ENCODE measurements at places on chromosomes 5 and 9. TPM values are rescaled to one million over a fixed set of nuclear protein-coding genes. Genes with fewer than 3 reads are reported as not detected.

The ANKRD34B gene
- not detected for total RNA-seq

The ZNF79 gene
- total RNA-seq: 10.7 TPM

The KIAA0825 gene
- total RNA-seq: 25.5 TPM

The ARSI gene
- 16.8 TPM for total RNA-seq

The PCDHGC3 gene
- 62.8 TPM for total RNA-seq

DNA sequence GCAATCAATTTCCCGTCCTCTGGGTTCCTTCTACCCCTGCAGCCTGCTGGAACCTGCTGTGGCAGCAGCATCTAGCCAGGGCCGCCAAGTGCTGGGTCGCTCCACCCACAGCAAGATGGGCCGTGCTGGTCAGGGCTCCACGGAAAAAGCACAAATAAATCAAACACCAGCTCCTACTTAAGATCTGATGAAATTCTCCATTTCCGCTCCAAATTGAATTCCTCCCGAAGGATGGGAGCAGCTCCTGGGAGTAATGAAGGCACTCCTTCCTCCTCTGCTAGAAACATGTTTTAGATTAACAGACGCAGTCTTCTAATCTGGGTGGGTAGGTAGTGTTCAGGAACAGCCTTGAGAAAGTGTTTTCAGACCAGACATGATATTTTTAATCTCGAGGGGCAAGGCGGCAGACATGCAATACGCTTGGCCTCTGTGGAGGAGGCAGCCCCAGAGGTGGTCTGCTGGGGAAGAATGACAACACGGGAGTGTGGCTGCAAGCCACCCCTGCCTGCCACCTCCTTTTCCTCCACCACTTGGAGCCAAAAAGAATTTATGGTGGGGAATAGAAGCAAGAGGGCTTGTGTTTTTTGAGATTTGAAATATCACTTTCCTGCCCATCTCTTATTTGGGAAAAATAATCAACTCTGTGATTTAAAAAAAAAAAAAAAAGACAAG lies 194.1 kb downstream of the AOPEP start:
- DNase-seq: no peak

DNA sequence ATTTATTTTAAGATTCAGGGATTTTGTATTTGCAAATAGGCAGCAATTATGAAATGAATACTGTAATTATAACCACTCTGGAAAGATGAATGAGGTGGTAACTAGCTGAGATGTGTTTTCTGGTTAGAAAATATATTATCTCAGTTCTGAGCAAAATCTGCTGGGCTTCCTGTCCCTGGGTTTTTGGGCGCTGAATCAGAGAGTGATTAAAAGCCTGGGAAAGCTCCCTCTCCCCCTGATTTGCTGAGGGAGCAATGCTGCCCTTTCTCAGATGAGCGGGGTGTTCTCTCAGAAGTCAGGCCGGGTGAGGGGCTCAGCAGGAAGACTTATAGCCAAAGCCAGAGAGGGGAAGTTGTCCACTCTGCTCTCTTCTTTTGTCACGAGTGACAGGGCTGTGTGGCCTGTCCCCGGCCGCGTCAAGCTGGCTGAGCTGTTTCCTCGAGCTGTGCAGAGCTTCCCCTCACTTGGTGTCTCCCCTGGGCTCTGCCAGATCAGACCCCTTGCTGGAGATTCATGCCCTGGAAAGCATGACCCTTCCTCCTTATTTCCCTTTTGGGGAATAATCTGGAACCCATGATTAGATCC lies 39.8 kb upstream of the PITX1 start:
- DNase-seq: no peak

- DNase-seq: no peak
Observed at GRCh38 chr5:219460-219863, 1.3 kb downstream of the SDHA start.

- DNase-seq: no peak
Observed at GRCh38 chr5:115467628-115468027, 76.9 kb downstream of the FEM1C start.

GRCh38 chr5:36198281-36198680 lies 43.4 kb downstream of the NADK2 start:
- no peak for DNase-seq

DNA sequence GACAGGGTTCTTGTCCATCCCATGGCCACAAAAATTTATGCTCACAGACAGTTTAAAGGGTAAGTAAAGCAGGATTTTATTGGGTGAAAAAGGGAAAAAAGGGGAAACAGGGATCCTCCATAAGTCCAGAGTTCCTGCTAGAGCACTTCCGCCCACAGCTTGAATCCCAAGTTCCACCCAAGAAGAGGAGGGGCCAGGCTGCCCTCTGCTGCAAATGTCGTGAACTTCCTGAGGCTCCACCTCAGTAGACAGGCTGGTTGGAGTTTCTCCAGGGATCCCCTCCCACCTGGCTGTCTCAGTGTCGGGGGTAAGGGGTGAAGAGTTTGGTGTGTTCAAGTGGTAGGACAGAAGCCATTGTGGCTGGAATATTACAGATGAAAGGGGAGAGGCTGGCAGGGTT lies 275.0 kb upstream of the SGCD start:
- no peak for DNase-seq

GRCh38 chr5:112630246-112631009 lies 107.3 kb upstream of the APC start:
- no peak for DNase-seq

GRCh38 chr9:6134661-6135180 lies 80.9 kb upstream of the IL33 start:
- DNase-seq: no peak

- no peak for DNase-seq
Observed at GRCh38 chr5:171189442-171189841, 119.6 kb upstream of the TLX3 start.

DNA sequence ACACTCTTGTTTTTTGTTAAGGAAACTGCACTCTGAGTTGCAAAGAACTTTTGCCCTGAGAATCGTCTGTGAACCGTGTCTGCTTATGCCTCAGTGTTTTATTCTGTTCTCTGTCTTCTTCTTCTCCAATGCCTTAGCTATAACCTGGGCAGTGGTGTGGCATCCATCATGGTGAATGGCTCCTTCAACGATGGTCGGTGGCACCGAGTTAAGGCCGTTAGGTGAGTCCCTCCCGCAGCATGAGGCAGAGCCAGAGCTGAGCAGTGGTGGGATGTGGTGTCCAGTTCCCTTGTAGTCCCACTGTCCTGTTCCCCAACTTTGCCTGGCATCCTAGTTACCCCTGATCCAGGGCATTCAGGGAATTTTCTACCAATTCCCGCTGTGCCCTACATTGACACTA lies 98.3 kb downstream of the LIFR start:
- DNase-seq: no peak

DNA sequence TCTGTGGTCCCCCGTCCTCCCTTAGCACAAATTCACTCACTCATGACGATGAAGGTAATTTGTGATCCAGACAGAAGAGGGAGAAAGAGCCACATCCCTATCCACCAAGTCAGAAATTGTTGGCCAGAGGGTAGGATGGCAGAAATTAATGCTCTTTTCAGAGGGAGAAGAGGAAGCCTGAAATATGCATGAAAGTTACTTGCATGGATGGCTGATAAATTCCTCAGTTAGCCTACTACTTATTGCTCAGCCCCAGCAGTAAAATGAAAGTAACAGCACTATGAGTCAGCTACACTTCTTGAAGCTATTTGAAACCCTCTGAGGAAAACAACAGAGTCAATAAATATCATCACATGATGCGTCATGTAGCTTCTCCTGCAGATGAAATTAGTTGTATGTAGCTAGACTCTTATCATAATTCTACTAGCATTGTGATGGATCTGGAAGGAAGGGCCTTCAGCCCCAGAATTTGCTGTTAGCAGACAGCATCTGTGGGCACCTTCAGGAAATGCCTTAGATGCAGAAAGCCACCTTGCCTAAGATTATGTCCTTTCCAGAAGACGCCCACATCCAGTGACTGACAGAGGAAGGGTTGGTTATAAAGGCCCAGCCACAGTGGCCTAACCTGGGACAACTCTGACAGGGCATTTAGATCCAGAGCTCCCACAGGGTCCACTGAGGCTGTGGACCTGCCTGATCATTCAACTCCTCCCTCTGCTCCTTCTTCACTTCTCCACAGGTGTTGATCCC lies 81.2 kb upstream of the CCDC112 start:
- DNase-seq: no peak

DNA sequence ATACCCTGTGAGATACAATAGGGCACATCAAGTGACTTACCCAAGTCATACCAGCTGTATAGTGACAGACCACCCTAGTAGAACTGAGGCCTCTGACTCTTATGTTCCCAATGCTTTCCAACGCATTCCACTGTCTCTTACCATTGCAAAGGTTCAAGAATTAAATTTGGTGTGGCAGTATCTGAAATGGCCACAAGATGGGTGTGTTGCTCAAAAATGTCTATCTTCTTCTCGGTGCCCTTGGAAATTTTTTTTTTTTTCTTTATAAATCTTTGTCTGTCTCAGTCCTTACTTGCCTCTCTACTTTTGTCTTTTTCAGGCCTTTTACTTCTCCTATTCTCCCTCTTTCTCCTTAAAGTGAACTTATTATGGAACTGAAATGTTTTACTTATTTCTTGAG lies 48.4 kb downstream of the GPR21 start:
- DNase-seq: no peak

DNA sequence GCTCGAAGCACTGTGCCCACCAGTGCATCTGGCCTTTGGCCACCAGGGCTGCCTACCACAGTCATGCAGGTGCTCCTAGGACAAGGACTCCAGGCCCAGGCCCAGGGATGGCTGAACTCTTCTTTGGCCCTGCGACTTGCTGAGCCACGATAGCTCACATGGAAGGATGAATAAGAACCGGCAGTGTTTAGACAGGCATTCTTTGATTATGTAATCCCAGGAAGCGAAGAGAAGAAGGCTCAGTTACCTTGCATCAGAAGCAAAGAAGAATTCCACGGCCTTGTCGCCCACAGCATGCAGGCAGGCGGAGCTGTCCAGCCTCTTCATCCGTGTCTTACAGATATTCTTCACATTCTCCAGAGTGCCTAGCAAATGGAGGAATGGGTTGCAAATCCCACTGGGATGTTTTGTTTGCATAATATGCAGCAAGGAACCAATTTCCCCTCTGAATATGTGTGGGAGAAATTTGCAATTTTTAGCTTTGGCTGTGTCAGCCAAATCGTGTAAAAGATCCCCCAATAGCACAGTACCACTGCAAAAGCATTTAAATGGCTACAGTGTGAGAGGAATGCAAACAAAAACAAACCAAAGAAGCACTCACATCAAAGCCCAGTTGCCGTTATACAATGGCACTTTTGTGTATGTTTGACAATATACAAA lies 29.1 kb downstream of the GFPT2 start:
- no peak for DNase-seq

DNA sequence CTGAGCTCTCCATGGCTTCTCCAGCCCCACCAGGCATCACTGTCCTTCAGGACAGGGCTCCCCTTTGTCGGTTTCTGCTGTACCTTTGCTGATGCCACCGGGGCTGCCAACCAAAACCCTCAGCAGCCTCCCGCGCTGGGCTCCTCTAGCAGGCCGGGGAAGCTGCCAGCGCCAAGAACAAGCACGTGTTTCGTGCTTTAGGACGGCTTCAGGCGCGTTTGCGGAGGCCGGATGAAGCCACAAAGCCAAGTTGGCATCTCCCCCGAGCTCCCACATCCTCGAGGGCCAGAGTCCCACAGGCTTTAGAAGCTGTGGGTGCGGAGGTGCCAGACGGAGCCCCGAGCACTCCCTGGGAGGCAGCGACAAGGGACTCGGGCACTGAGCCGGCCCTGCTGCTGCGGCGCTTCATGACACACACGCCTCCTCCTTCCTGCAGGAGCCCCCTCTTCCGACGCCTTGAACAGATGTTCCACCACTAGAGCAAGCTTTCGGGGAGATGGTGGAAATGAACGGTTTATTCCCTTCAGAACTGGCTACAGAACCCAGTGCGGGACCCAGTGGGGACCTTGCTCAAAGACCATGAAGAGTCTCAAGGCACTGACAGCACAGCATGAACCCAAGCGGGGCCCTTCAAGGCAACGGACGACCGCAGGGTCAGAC lies 36.7 kb downstream of the SARDH start:
- DNase-seq: no peak

DNA sequence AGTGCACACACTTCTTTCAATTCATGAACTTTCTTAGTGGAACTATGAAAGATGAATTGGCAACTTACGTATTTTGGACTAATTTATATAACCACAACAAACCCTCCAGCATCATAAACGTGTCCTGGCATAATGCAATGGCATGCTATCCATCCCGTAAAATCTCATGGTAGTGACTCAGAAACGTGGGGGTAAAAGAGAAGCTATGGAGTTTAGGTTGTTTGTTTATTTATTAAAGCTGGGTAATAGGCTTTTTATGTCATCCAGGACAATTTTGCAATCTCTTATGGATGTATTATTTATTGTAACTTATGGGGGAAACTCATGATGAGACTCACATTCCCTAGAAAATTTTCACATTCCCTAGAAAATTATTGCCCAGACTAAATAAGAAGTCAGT lies 106.3 kb downstream of the GDA start:
- no peak for DNase-seq

GRCh38 chr5:178622679-178623247 lies 4.1 kb downstream of the CLK4 start:
- DNase-seq: no peak

DNA sequence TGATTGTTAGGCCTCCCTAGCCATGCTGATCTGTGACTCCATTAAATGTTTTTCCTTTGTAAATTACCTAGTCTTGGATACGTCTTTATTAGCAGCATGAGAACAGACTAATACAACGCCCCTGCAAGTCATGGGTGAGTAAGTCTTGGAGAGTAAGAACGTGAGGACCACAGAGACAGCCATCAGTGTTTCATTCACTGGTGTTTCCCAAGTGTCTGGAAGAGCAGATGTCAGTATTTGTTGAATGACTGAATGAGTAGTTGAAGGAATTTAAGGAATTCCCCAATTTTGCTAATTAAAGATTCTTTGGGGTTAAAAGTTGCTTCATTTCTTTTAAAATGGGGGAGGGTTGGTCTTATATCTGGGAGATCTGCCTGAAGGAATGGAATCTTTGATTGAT lies 178.8 kb downstream of the TRIO start:
- DNase-seq: no peak

GRCh38 chr9:80560976-80561375 lies 989.2 kb downstream of the TLE4 start:
- no peak for DNase-seq

- peak; percentile 37 for DNase-seq
Observed at GRCh38 chr9:113299800-113300292, 3.3 kb downstream of the RNF183 start.

DNA sequence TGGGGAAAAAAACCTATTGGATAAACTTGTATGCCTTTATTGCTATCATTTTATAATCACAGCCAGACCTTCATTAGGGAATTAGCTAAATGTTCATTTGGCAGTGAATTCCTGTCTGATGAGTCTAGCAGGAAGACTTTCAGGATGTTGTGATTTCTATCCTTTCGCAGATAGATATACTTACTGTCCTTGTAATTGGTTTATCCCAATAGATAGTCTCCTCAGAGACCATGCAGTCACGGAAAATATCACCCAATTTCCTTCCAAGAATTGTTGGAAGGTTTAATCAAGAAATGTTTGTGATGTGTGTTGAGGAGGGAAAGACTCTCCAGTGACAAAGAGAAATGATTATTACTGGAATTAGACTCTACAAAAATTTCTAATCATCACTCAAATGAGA lies 1937.9 kb upstream of the WWC1 start:
- no peak for DNase-seq
